Stimulated activated CD4-positive, alpha-beta T cell treated with anti-CD3 and anti-CD28 coated beads, TNF-alpha, amount 100 ng/mL, for 4 hours (primary cell): ENCODE measurements at places on chromosomes 6 and 20.

GRCh38 chr20:63664861-63665594, 6.9 kb downstream of the RTEL1 start:
- no peak for DNase-seq

DNA sequence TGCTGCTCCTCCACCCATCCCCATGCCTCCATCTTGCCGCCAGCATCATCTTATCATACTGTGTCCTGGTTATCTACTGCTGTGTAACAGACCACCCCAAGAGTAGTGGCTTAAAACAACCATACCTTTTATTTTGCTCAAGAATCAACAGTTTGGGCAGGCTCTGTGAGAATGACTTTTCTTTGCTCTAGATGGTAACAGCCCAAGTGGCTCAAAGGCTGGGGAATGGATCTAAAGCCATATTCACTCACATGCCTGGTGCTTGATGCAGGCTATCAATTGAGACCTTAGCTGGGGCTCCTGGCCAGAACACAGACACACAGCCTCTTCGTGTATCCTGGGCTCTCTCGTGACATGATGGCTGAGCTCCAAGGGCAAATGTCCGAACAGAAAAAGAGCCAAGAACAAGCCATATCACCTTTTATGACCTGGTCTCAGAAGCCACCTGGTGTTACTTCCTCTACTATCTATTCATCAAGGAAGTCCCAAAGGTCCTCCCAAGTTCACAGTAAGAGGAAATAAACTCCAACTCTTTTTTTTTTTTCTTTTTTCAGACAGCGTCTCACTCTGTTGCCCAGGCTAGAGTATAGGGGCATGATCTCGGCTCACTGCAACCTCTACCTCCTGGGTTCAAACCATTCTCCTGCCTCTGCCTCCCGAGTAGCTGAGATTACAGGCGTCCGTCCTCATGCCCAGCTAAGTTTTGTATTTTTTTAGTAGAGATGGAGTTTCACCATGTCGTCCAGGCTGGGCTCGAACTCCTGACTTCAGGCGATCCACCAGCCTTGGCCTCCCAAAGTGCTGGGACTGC, 159.3 kb upstream of the JARID2 start:
- no peak for DNase-seq

- DNase-seq: no peak
Measured at GRCh38 chr6:167291623-167292300, 647 bp downstream of the UNC93A start.

GRCh38 chr20:59948212-59948611, 8.0 kb downstream of the FAM217B start:
- DNase-seq: no peak

GRCh38 chr6:102298051-102298450, 904.5 kb downstream of the GRIK2 start:
- no peak for DNase-seq

DNA sequence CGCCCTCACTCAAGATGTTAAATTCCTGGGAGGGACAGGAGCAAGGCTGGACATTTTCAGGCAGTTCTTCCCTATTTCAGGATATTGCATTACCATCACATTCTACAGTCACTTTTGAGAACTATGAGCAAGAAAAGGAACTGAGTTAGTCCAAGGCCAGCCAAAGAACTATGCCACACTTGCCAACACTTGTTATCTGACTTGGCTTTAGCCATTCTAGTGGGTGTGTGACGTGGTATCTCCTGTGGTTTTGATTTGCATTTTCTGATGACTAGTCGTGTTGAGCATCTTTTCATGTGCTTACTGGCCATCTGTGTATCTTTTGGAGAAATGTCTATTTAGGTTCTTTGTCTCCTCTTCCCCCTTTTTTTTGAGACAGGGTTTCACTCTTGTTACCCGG, 12.0 kb downstream of the XRN2 start:
- no peak for DNase-seq

DNA sequence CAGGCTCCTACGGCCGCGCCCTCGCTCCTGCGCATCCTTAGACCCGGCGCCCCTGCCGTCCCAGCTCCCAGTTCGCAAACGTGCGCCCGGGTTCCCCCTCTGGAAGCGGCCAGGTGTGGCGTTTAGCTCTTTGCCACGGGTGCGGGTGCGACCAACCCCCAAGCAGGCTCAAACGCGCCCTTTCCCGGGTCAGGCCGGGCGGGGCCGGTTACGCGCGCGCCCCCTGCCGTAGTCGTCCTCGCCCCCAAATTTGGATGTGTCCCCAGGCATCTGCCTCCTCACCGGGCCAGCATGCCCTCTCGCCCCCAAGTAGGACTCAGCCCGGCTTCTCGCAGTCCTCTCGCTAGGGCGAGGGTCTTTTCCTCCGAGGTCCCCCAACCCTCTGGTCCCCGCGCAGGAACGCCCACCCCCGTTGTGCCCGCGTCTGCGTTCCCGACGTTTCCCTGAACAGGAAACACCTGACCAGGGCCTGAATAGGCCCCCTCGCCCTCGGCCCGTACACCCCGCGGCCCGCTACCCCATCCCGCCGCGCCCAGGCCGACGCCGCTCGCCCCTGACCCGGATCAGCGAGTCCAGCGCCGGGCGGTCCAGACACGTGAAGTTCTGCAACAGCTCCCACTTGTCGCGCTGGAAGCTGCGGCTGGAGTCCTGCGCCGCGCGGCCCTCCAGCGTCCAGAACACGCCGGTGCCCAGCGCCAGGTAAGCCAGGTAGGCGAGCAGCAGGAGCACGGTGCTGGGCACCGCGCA, 520 bp downstream of the KCNK17 start:
- DNase-seq: no peak

- no peak for DNase-seq
Measured at GRCh38 chr6:21613809-21614208, 20.3 kb downstream of the SOX4 start.

- DNase-seq: peak; percentile 86
Measured at GRCh38 chr20:32819992-32820697, 391 bp downstream of the MAPRE1 start.

GRCh38 chr6:94570581-94570980, 1006.8 kb upstream of the MANEA start:
- no peak for DNase-seq

DNA sequence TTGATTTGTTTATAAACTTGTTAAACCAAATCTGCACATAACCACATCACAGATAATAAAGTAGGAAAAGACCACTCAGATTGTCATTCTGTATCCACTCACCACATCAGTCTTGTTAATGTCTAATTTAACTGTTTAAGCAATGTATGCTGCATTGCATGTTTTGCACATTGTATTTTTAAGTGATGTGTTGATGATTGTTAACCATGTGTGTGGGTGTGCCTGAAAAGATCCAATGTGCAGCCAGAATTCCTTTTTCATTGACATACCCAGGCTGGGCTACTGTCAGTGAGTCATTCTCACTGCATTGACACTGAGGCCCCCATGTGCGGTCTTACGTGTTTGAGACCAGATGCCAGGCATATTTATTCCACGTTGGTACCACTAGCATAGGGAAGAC, 167.3 kb downstream of the TRMT11 start:
- no peak for DNase-seq

GRCh38 chr6:25312703-25313102, 33.5 kb downstream of the CARMIL1 start:
- DNase-seq: no peak
